ENCODE measurements at places on chromosomes 3 and 15. TPM values are rescaled to one million over a fixed set of nuclear protein-coding genes. Genes with fewer than 3 reads are reported as not detected.

GRCh38 chr15:51129535-51130188 is 35.0 kb upstream of the TNFAIP8L3 start:
- no peak for DNase-seq

- peak; percentile 43 for DNase-seq
Measured at GRCh38 chr3:71893702-71894479, 108.9 kb upstream of the PROK2 start.

GRCh38 chr3:23421811-23422516 is 218.8 kb downstream of the UBE2E2 start:
- DNase-seq = no peak

DNA sequence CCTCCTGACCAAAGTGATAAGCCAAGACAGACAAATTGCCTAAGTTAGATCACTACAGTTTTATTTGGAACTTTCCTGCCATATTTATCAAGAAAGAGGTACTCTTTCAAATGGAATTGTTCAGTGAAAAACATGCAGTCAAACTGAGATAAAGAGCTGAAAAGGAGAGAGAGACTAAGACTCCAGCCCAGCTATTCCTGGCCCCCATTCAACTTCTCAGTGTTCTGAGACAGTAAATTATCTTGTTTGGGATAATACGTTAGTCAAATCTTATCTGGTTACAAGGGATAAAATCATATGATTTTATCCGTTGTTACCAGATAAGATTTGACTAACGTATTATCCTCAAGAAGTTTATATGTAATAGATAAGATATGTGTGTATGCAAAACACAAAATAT is 67.6 kb upstream of the CMC1 start:
- DNase-seq = no peak

GRCh38 chr3:27943106-27943505 is 221.0 kb upstream of the EOMES start:
- no peak for DNase-seq

Gene CEMIP
- total RNA-seq = 1.2 TPM

DNA sequence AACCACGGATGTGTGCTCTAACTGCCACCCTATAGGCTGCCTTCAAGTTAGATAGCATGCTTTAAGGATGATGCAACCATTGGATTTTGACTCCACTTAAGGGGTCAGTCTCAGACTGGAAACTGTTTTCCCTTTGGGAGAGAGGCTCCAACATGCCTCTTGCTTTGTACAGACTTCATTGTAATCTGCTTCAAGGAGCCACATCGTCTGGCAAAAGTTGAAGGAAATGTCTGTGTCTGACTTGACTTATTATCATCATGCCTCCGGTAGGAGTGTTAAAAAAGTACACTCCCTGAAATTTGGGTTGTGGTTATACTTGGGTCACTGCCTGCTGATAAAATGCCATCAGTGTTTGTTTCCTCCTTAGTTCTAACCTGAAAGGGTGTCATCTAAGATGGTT is 245.4 kb upstream of the CDIN1 start:
- DNase-seq = peak; percentile 32

DNA sequence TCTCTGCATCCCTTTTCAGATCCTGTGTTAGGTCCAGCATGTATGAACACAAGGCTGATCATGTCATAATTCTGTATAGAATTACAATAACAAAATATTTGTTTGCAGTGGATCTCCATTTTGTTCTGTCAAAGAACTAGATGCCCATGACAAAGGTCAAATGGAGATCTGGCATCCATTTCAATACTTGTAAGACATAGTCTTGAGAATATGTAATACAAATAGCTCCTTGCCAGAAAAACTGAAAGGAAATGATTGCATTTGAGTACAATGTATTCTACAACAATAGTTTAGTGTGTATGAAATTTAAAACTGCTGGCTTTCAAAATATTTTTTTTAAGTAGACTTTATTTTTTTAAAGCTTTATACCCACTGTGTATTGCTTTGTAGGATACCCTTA is 101.1 kb downstream of the CMSS1 start:
- DNase-seq = no peak

- no peak for DNase-seq
Measured at GRCh38 chr15:98612490-98613110, 35.7 kb upstream of the IGF1R start.

- peak; percentile 24 for DNase-seq
Measured at GRCh38 chr3:79767194-79767904, 449 bp downstream of the ROBO1 start.

DNA sequence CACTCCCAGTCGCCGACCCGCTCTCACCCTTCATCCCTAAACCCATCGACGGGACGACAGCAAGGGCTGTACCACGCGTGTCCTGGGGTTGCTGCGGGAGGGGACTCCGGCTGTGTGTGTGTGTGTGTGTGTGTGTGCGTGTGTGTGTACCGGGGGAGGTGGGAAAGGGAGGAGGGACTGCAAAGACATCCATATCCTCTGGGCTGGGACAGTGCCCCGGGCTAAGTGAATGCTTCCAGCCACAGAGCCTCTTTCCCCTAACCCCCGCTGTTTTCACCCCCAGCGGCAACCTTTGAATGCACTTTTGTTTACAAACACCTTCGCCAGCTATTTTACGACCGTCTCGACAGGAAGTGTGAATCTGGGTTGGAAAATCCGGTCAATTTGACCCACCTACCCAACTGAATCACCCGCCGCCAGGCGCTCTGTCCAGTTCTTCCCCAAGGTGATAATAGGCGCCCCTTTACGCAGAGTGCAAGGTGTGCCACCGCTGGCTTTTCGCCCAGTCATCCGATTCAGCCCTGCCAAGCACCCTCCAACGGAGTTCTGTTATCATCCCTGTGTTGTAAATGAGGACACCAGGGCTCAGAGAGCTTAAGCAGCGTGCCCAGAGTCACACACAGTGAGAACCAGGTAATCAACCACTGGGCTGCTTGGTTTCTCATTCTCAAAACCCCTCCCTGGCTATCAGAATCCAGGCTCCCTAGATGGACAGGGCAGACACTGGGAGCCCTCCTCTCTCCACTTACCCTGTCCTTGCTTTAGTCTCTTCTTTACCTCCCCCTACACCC is 739 bp upstream of the AMOTL2 start:
- peak; percentile 46 for DNase-seq

GRCh38 chr3:71972031-71972430 is 187.1 kb upstream of the PROK2 start:
- peak; percentile 95 for DNase-seq

Gene RARRES1
- not detected for total RNA-seq

- no peak for DNase-seq
Measured at GRCh38 chr15:69668963-69669362, 216.3 kb downstream of the RPLP1 start.

DNA sequence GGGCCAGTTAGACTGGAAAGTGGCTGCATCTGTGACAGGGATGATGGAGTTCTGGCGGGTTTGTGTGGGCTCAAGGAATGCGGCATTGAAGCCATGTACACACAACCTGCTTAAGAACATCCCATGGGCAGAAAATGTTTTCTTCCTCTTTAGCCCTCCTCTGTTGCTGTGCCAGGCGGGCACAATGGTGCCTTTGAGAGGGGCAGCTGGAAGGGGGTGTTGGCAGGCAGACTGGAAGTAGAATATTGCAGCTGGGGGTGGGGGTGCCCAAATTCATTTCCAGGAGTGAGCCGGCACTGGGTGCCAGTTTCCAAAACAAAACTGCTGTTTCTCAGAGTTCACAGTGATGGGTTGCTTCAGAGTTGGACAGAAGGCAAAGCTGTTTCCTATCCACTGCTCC is 91.8 kb upstream of the ETV5 start:
- DNase-seq = no peak

DNA sequence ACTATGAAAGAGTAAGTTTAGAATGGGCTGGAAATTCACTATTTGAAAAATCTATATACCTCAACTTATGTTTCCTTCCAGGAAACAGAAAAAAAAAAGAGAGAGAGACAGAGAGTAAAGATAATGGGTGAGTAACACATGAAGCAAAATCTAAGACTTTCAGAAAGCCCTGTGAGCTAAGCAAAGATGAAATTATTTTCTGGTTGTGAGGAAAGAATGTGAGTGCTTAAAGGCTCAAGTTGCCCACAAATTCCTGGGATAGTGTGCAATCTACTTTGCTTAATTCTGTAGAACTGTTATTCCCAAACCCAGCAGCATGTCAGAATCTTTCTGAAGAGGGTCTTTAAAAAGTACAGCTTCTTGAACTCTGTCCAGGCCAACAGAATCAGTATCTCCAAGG is 337.7 kb upstream of the AGTR1 start:
- DNase-seq = no peak
